Activated CD4-positive, CD25-positive, alpha-beta regulatory T cell treated with anti-CD3 and anti-CD28 coated beads, Interleukin-2, amount 50 U/mL, for 72 hours (primary cell): ENCODE measurements at places on chromosomes 3 and 15.
A peak's percentile ranks its signal among the peaks of the same experiment; 100 is the strongest.

DNA sequence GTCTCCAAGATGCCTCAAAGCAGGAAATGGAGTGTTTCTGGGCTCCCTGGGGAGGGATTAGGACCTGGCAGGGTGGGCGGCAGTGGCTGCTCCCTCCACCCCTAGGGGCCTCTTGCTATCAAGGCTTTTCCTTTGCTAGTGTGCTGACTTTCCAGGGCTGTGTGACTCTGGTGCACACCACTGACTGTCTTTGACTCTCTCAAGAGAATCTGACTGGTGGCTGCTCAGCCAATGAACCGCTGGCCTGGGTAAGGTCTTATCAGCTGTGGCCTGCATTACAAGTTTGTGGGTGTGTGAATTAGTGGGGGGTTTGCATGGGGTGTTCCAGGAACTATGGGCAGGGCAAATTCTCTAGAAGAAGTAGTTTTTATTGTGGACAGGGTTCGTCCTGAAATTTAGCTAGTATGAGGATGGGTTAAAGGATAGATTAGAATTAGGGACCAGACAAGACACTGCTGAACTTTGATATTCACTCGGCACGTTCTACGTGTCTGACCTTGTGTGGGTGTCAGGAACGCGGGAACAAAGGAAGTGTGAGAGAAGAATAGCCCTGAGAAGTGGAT is 29.5 kb downstream of the SIAH2 start:
- DNase-seq, result no peak

DNA sequence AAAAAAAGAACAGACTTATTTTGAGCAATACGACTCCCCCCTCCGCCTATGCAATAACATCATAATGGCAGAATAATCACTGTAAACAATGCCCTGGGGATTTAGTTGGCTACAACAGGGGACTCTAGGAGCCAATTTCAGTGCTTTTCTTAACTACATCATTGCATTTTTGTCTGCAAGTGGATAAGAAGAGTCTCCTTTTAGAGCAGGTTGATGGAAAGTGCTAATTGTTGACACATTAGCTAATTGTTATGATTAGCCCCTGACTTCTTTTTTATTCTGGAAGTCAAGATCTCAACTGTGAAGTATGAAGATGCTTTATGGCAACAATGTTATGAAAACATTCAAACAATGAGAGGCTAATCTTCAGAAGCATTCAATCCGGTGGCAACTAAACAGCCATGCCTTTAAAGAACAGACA is 121.2 kb downstream of the MECOM start:
- no peak for DNase-seq

- no peak for DNase-seq
These were observed 4.9 kb downstream of the MGLL start for GRCh38 chr3:127817406-127817841.

GRCh38 chr3:87006844-87007439 is 16.0 kb upstream of the VGLL3 start:
- DNase-seq, result no peak

DNA sequence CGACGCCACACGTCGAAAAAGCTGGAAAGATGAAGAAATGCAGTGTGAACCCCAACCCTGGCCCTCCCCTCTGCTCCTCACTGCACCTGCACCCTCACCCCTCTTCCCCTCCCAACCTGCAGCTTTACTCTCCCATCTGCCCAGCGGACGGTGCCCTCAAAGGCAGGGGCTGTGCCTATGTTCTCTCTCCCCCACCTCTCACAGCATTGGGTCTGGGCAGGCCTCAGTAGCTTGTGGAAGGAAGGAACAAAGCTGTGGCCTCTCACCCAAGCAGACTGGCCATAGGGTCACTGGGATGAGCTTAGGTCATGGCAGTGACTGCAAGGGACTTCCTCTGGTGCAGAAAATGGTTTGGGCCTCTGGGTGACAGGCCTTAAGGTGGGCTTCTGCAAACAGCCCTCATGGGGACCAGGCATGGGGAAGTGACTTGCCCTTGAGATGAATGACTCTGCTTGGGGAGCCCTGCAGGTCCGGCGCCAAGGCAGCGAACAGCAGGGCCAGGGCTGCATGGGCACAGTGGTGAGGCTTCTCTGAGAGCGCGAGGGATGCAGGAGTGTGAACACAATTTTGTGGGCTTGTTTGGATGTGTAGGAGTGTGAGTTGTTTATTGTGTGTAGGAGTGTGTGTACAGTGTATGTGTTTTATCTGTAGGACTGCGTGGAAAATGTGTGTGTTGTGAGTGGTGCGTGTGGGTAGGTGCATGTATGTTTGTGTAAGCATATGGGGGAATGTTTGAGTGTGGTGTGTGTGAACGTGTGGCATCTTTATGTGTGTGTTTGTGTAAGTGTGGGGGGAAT is 29.2 kb downstream of the SRPRB start:
- DNase-seq, result no peak

- DNase-seq, result no peak
These were observed 963.7 kb downstream of the PLOD2 start for GRCh38 chr3:145197051-145197820.

GRCh38 chr3:142888481-142889211 is at the start of gene PCOLCE2:
PCOLCE2 (minus strand) TSS chr3:142889083; CDS start chr3:142888896, 187 bp downstream.
- DNase-seq, result peak; percentile 32

- DNase-seq, result no peak
These were observed 64.0 kb downstream of the TCAIM start for GRCh38 chr3:44402548-44402947.

DNA sequence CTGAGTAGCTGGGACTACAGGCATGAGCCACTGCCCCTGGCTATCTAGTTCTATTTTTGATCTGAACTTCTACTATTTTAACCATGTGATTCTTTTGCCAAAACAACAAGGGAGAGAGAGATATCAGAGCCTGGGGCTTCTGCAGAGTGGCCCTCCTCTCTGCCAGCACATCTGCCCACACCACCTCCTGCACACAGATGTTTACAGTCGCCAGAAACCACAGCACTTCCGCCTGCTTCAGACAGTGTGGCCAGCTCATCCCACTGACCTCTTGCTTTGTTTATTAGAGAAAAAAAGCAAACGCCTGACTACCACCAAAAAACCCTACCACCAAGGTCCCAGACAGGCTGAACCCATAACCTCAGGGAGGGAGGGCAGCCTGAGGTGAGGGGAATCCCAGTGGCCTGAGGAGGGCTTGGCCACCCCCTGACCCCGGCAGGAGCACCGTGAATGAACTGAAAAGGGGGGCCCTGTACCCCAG is 85.9 kb upstream of the ABHD2 start:
- DNase-seq, result no peak

GRCh38 chr3:104520228-104520655 is 846.5 kb upstream of the ALCAM start:
- DNase-seq, result no peak

DNA sequence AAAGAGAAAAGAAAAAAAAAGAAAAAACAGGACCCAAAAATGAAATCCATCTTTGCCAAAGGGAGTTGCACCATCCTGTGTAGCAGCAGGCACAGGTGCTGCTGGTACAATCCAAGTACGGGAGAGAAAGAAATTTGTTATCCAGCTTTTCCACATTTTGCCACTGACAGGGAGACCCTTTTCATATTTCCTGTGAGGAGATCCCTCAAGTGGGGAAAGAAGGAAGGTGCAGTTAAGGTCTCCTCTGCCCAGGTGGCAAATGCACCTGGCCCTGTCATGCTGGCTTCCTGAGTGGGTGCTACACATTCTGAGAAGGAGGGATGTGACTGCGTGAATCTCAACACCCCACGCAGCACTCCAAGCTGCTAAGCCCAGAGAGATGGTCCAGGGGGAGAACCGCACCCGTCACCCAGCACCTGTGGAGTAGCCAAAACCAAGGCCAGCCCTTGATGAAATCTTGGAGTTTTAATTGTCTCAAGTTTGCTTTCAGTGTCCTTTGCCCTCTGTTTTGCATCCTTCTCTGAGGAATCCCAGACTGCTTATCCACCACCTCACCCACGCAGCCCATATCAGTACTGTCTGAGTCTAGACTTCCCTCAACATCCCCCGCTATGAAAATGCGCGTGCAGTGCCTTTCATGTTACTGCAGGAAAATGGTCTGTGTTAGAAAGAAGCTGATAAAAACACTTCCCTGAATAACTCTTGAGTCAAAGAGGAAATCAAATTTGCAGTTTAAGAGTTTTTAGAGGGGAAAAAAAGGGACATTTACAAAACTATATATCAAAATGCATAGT is 141.9 kb upstream of the THBS1 start:
- no peak for DNase-seq

DNA sequence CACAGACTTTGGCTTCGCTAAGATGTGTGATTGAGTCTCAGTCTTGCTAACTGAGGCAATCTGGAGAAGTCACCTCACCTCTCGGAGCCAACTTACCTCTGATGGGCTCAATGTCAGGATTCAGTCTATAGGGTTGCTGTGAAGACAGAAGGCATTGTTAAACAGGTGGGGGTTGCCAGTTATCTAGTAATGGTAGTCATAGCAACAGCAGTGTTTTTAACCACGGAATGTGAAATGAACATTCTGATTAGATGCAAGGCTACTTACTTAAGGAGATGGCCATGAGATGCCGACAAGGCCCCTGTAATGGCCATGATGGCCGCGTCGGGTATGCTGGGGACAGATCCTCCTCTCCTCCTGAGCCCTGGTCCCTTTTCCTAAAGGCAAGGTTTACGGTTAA is 243.1 kb downstream of the GABRG3 start:
- DNase-seq, result no peak

GRCh38 chr15:66625531-66625930 is 59.7 kb upstream of the LCTL start:
- no peak for DNase-seq

DNA sequence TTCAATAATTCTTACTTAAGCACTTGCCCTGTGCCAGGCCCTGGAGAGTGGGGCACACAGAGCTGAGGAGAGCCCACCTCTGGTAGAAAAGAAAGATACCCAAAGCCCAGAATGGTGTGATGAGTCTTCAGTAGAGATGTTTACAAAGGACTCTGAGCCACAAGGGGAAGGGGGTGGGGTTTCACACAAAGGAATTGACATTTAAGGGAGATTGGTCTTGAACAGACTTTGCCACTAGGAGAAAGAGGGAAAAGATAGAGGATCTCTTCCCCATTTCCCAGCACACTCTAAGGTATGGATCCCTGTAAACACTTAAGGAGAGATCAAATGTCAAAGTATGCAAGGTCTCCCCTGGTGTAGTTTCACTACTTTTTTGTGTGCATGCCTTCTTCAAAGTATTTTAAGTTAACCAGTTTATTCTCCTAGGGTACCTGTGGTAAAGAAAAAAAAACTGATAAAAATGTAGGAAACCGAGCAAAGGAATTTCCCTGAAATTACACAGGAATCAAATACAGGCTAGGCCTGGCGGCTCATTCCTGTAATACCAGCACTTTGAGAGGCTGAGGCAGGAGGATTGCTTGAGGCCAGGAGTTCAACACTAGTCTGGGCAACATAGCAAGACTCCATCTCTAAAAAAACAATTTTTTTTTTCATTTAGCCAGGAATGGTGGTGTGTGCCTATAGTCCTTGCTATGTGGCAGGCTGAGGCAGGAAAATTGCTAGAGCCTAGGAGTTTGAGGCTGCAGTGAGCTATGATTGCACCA is 117.6 kb upstream of the SKOR1 start:
- DNase-seq, result no peak

DNA sequence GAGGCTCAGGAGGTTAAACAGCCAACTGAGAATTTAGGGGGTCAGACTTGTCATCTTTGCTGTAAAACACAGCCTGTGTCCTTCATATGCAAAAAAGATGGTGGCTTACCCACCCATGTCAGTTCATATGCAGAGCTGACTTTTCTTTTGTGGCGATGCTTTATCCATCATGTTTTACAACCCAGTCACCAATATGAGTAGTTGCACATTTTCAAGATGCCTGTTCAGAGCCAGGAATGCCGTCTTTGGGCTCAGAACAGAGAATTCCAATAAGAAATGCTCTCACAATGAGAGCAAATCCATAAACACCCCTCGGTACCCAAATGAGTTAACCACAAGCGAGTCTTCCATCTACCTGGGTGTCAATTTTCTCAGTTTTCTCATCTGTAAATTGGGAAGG is 83.6 kb downstream of the TIGIT start:
- no peak for DNase-seq

GRCh38 chr15:77039848-77040247 is 31.1 kb downstream of the TSPAN3 start:
- no peak for DNase-seq

DNA sequence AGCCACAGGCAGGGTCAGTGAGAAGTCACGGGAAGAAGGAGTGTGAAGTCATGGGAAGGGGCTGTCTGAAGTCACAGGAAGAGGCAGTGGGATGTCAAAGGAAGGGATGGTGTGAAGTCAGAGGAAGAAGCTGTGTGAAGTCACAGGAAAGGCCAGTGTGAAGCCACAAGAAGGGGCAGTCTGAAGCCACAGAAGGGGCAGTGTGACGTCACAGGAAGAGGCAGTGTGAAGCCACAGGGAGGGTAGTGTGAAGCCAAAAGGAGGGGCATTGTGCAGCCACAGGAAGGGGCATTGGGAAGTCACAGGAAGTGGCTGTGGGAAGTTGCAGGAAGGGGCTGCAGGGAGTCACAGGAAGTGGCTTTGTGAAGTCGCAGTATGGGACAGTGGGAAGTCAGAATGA is 35.1 kb downstream of the GASK1A start:
- DNase-seq, result no peak

- no peak for DNase-seq
These were observed 106.2 kb downstream of the IQSEC1 start for GRCh38 chr3:12966847-12967605.

DNA sequence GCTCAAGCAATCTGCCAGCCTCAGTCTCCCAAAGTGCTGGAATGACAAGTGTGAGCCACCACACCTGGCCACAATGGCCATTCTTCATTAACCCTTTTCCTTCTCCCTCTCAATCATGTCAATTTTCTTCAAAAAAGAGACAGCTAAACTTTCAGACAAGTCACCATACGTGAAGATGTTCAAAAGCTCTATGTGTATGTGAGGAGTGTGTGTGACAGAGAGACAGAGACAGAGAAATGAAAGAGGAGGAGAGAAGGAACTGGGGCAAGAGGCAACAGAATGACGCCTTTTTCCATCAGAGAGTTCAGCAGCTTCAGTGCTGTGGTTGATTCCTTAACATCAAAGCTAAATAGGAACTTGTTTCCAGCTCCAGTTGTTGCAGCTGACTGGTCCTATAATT is 27.4 kb downstream of the OSBPL10 start:
- no peak for DNase-seq

DNA sequence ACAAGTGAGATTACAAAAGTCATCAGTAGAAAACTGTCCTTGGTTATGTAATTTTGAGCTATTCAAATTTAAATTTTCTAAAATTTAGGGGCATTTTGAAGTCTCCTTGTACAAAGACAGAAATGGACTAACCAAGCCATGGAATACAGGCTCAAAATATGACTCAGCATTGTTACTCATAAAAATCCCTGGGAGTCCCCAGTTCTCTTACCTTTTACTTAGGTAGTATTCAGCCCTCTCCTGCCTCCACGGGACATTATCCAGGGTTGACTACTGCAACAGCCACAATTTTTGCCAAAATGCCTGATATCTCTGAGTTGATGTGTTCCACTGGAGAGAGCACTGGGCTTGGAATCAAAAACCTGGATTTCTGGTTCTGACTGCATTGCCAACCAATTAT is 25.0 kb downstream of the CLDN18 start:
- no peak for DNase-seq
